Liver (tissue), 10 donors: ENCODE measurements at places on chromosomes 1 and 21.

DNA sequence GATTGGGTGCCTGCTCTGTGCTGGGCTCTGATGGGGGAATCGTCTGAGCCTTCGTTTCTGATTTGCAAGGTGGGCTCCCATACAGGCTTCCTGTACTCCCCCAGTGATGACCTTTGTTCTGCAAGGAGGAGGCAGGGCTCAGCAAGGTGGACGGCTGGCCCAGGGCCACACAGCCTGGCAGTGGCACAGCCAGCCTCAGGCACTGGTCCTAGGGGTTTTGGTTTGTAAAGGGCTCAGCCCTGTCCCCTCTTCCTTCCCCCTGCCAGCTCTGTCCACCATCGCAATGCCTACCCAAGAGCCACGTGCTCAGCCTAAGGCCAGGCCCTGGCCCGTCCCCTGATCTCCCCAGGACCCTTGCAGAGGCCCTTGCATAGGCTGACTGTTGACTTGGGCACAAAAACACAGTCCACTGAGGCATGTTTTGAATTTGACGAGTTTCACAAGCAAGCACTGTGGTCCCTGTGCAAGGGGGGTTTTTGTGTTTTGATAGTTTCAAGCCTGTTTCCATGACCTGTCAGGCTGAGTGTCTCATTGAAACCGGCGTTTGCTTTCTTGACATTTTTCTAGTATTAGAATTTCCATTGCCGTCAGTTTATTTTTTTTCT lies 39.5 kb upstream of the TNFRSF1B start:
- DNase-seq: no peak

GRCh38 chr1:95197616-95198252 lies 36.3 kb upstream of the RWDD3 start:
- no peak for DNase-seq

DNA sequence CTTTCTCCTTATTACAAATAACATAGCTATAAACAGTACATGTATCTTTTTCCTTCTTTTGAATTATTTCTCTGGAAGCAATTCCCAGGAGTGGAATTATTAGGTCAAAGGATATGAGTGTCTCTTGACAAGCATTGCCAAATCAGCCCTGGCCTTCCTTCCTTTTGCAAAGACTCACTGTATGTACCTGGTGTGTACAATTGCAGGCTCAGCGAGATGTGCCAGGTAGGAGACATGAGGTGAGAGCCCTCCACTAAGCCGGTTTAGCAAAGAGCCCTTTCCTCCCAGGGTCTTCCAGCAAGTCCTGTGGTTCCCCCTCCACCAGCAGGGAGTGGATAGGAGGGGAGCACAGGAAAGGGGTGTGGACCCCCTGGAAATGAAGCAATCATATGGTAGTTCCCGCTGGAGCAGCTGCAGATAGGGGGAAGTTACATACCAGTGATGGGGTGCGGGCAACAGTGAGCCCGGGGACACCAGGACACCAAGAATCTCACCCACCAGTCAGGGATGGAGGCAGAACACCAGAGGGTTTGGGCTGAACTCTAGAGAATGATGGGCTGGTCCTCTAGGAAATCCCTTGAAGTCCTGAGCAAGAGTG lies 18.3 kb downstream of the RCSD1 start:
- DNase-seq: no peak

- no peak for DNase-seq
These were observed 16.4 kb downstream of the HYI start for GRCh38 chr1:43437031-43437973.

DNA sequence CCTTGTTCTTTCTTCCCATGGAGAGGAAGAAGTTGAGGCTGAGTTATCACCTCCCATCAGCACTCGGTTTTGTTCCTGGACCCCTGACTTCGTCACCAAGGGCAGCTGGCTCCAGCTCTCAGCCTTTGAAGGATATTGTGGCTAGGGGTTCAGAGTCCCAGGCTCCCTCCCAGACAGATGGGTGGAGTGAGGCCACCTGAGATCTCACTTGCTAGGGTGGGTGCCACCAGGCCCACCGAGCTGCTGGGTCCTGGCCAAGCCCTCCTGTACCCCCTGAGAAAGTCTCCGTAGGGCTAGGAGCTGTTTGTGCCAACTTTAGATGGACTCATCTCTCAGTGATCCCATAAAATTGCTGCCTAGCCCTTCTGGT lies 6.9 kb downstream of the MX2 start:
- DNase-seq: no peak

DNA sequence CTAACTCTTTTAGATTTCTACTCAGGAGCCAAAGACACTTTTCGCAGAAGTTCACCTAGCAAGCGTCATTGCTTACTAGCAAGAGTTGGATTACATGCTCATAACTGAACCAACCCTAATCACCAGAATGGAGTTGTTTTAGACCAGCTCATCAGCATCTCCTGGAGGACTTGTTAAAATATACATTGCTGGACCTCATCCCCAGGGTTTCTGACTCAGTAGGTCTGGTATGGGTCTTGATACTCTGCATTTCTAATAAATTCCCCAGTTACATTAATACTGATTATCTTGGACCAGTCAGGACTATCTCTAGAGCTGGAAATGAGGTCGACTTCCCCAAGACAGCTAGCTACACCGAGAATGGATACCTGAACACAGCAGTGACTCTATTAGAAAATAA lies 9.7 kb upstream of the PRDX6 start:
- no peak for DNase-seq

GRCh38 chr1:29783508-29784275 lies 547.4 kb downstream of the PTPRU start:
- peak; percentile 16 for DNase-seq

DNA sequence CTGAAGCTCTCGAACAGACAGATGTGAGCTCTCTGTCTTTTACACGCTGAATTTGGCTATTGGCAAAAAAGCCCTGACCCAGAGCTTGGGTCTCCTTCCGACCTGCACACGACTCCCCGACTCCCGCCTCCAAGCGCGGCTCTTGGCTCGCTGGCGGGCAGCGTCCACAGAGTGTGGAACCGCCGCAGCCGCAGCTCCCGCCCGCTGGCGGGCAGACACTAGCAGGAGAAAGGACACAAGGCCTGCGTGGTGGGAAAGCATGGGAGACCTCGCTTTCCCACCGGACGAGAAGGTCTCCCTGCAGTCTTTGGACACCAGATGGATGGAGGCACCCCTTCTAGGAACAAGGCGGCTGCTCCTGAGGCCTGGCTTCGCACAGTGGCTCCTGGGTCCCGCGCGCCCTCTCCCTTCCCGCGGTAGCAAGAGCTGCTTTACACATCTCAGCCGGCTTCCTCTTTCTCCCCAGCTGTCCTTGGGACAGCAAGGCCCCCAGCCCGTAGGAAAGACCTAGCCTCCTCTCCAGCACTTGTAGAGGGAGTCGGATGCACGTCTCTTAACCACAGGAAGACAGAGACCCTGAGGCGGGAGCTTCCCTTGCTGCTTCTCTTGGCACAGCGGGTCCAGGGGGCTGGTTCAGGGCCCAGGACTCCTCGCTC lies 92.1 kb downstream of the PRKAB2 start:
- no peak for DNase-seq

DNA sequence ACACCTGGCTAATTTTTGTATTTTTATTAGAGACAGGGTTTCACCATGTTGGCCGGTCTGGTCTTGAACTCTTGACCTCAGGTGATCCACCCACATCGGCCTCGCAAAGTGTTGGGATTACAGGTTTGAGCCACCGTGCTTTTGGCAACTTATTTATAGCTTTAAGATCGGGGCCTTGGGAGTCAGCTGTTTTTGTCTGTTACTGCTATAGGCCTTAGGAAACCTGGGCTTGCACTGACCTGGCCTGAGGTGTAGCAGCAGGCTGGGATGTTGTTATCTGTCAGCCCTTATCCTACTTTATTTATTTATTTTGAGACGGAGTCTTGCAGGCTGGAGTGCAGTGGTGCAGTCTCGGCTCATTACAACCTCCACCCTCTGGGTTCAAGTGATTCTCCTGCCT lies 11.4 kb downstream of the SZRD1 start:
- no peak for DNase-seq

DNA sequence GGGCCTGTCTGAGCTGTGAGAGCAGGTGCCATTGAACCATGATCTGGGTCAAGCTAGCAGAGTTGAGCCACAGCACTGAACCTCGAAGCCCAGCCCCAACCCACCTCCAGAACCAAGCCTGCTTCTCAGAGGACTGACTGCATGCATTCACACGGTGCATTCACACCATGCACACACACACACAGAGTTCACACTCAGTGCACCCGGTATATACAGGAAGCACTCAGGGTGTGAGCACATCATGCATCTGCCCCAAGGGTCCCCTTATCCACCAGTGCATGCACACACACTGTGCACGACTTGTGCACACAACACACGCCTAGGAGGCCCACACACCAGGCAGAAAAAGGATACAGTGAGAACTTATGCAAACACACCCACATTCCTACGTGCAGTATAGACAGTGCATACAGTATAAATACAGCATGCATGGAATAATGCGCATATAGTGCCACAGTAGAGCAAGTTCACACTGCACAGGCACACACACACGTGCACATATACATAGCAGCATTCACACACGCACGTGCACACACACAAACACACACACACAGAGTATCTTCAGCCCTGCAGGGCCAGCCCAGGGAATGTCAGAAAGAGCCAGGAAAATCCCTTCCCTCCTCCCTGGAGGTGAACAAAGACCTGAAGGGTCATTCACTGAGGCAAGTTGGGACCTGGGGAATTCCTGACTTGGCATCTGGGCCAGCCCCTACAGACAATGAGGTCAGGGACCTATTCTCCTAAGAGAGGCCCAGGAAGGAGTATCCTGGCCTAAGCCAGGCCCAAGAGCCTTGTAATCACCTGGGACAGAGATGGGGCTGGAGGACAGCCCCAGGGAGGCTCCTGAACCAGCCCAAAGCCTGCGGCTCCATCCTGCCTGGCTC lies 42.1 kb downstream of the CAMK2N1 start:
- no peak for DNase-seq

DNA sequence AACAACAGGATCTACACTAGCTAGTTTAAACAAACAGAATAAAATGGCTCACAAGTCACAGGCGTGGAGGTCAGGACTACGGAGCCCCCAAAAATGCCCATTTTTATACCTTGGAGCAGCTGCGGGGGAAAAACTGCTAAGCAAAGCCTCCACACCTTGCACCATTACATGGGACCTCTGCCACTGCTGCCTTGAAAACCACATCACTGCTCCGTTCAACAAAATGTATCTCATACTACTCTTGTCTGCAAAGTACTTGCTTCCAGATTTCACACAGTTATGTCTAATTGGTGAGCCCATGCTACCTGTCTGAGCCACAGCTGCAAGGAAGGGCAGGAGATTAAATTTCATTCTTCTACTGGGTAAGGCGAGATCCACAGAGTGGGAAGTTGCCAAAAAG lies 24.4 kb downstream of the MRPL39 start:
- no peak for DNase-seq

DNA sequence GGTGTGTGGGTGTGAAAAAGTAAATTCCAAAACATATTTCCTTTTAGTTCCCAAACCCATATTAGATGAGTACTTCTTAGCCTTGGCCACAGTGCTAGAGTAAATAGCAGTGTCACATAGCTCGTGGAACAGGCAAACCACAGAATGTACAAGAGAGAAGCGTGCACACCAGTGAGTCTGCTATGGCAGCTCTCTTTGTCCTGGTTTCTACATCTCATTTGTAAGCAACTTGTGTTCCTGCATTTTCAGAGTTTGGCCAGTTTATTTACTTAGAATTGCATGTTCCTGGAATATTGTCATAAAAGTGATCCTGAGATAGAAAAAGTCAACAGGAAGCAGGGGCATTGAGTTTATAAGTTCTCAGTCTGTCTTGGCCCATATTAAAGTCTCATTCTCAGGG lies 142.1 kb downstream of the DHRS3 start:
- DNase-seq: no peak

DNA sequence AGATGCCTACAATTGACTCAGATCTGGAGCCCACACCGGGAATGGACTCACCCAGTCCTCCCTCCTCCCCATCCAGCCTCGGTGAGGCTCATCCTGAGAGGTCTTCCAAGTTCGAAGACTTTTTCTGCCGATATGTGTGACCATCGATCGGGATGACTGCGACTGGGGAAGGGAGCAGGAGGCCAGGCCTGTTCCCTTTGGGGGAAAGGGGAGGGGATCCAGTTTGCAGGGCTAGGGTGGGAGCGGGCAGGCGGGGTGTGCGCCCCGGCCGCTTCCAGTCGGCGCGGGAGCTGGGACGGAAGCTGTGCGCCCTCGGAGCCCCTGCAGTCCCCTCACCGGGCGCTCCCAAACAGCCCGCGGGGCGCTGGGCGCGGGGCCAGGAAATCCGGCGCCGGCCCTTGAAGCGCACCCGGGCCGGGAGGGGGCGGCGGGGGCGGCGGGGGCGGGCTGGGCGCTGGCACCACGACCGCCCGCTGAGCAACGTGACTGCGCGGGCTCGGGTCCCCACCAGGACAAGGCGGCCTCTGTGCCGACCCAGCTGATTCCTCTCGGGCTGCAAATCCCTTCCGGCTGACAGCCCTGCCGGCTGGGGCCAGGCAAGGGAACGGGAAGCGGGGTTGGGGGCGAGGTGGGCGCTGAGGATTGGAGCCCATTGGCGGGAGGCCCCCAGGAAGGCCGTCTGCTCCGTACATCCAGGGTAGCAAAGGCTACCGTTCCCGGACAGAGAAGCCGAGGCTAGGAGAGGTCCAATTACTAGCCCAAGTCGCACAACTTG lies 103.9 kb downstream of the EBNA1BP2 start:
- DNase-seq: peak; percentile 59
